ENCODE measurements at places on chromosomes 4 and X. TPM values are rescaled to one million over a fixed set of nuclear protein-coding genes. Genes with fewer than 3 reads are reported as not detected.

NPNT gene
- total RNA-seq = 0.11 TPM

BTK gene
- total RNA-seq = not detected

TMEM150C gene
- 4.4 TPM for total RNA-seq

CYLC1 gene
- not detected for total RNA-seq

TBC1D19 gene
- total RNA-seq = 11.7 TPM

- no peak for DNase-seq
These were observed 349.0 kb downstream of the MID1IP1 start for GRCh38 chrX:39150220-39150619.

DNA sequence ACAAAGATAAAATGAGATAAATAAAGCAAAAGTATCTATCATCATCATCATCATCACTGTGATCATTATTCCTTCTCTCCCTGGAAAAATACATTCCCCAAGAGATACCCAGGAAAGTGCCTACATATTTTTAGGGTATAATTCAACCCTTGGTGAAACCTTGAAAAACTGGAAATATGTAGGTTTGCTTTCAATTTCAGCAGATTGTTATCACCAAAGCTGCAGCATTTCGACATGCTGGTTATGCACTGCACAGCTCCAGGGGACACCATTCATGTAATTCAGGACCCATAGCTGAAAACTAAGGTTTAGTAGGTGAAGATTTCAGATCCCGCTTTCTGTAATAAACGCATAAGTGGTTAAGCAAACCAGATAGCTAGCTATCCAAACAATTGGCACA is 28.4 kb upstream of the FBXW7 start:
- no peak for DNase-seq

GRCh38 chrX:54484666-54485065 is 11.4 kb downstream of the FGD1 start:
- DNase-seq = no peak
